Esophagus squamous epithelium (tissue), 5 donors: ENCODE measurements at places on chromosomes 6 and 20.

DNA sequence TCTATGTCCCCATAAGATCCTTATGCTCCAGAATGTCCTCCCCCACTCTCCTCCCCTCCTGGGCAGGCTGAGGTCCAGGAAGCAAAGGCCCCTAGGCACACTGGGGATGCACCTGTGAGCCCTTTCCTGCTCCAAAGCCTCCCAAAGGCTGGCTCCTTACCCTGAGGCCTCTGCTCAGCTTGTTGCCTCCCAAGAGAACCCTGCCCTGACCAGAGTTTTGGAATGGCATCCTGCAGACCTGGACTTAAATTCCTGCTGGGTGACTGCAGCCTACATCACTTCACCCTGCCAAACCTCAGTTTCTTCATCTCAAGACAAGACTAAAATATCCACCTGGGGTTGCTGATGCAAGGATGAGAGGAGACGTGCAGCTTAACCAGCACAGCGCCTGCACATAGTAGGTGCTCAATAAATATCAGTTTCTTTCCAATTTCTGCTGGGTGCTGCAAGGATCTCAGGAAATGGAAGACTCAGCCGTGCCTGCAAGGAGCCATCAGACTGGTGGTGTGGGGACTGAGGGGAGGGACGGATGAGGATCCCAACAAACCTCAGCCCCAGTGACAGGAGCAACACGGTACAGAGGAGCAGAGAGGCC is 2.1 kb upstream of the LBP start:
- no peak for DNase-seq

GRCh38 chr6:105902401-105903031 is 183.6 kb upstream of the PRDM1 start:
- no peak for DNase-seq

- DNase-seq, result no peak
These were observed 46.3 kb downstream of the MCM8 start for GRCh38 chr20:5996765-5997164.

DNA sequence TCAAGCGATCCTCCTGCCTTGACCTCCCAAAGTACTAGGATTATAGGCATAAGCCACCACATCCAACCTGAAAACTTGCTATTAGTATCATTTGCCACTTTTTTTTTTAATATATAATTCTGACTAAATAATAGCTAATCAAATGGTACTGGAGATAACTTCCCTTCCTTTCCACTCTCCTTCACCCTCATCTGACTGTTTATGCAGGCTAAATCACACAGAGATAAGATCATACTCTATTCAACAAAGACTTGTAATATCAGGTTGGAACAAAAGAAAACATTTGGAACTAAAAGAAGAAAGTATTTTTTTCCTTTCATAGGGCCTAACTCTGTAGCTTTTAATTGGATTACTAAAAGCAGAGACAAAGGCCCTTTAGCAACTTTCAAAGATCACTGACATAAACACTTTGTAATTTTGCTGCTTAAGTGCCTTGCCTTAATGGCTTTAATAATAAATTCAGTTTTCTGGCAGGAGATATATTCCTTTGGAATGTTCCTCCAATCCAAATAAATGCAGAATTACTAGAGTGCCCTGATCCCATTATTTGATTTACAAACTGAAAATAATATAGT is 198.7 kb upstream of the ASCC3 start:
- DNase-seq, result no peak

- no peak for DNase-seq
These were observed 7.3 kb downstream of the PRRC2A start for GRCh38 chr6:31627690-31628287.

DNA sequence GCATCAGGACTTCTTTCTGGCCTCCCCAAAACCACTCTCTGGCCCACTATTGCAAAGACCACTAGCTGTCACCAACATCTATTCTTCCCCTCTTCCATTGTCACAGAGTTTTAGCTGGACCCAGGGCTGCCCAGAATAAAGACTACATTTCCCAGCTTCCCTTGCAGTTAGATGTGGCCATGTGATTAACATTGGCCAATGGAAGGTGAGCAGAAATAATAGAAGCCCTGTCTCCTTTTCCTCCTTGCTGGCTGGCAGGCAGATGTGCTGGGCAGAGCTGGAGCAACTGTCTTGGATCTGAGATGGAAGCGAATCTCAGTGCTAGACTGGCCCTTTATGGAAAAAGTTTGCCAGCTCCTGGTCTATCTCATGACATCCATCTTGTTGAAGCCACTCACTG is 97.0 kb downstream of the KCNB1 start:
- no peak for DNase-seq

DNA sequence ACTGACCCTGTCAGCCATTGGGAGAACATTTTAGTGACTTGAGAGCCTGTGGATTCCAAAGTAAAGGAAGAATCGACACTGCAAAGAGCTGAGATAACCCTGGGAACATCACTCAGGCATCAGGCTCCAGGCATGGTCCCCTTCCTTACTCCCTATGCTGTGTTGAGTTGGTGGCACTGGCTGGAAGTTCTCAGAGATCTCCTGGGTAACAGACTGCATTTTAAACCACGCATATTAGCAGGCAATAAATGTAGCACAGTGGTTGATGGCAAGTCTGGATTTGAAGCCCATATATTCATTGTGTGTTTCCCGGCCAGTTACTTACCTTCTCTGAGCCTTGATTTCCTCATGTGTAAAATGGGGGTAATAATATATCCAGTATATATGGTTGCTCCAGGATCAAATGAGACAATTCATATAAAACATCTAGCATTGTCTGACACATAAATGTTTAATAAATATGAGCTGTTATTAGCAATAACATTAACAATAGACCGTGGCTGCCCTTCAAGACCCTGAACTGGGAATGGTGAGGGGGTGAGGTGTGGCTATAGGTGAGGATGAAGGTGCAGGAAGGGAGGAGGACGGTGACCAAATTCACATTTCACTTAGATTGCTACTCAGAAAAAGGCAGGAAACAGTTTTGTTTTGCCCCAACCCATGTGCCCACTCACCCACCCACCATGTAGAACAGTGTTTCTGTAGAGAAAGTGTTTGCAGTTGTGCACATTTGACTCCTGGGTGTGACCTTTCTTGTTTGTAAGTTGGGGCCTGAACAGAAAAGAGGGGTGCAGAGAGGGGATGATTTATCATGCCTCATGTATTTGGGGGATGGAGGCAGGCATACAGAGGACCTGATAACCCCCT is 2.1 kb downstream of the PLCG1 start:
- DNase-seq, result no peak

DNA sequence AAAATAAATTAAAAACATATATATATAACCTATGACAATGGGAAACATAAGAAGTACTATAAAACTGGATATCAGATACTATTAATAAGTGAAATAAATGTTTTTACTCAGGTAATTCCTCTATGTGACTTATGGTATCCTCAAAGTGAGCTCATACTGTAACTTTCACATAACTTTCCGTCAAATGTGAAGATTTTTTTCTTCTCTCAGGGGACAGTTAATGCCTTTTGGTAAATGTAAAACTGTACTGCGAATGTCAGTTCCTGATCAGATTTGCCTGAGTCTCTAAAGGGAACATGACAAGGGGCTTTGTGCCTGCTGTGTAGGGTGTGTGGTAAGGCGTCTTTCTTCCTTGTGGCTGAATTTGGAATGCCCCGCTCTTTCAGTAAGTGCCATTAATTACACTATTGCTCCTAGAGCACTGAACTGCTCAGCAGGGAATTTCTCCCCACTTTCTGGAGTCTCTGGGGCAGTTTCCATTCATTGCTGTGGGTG is 271.8 kb downstream of the PRL start:
- no peak for DNase-seq

DNA sequence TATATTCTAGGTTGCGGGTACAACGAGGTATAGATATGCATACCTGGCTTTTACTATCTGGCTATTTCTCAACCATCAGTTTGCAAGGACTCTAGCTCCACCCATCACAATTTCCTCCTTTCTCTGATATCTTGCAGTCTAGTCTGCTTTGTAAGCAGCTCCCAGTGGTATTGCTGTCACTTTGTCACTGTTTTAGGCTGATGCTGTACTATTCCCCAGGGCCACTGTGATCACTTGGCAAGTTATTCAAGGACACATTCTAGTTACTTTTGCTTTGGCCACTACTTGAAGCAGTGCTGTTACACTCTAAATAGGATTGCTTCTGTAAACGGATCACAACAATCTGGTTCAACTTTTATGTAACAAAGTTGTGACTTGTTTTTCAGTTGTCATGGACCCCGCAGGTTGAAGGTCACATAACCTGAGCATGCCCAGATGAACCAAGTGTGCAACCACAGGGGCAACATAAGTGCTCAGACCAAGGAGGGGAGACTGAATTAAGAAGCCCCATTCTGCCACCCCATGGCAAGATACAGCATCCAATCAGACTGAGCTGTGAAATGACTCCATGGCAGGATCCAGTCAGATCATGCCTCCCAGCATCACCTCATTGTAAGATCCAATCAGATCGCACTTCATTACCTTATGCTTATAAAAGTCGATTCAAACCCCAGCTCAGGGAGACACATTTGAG is 588.4 kb upstream of the CITED2 start:
- no peak for DNase-seq

- DNase-seq, result no peak
These were observed 126.5 kb upstream of the JAG1 start for GRCh38 chr20:10800288-10800687.

DNA sequence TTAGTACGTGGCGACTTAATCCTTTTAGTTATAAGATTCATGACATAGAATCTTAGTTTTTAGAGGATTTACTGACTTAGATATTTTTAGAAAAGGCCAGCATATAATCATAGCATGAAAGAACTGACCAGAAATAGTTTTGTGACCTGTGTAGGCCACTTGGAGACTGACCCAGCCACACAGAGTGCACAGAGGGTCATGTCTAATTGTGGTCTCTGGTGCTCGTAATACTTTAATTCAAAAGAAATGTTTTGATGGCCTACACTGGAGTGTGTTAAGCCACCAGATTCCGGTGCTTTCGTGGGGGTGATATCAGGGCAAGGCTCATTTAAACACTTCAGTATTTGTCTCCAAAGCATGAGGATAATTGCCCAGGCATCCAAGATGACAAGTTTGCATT is 11.4 kb downstream of the PCMTD2 start:
- no peak for DNase-seq

DNA sequence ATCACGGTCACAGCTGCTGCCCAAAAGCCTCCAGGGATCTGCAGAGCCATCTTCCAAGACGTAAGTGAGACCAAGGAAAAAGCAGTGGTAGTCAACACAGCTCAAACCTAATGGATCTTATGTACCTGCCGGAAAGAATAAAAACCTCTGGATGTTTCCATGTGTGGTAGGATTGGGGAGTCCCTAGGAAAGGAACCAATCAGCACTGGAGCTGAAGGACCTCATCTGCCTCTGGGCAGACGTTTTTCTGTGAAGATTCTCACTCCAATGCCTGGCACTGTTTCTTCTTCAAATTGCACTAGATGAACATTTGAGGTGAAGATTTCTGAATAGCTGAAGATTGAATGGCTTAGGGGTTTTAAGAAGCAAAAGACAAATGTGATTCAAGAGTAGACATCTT is at the start of gene HLA-DQB2:
HLA-DQB2 (minus strand) TSS at position 112 of the 400 bp plus-strand sequence; CDS start at position 50, 62 bp downstream.
- no peak for DNase-seq

DNA sequence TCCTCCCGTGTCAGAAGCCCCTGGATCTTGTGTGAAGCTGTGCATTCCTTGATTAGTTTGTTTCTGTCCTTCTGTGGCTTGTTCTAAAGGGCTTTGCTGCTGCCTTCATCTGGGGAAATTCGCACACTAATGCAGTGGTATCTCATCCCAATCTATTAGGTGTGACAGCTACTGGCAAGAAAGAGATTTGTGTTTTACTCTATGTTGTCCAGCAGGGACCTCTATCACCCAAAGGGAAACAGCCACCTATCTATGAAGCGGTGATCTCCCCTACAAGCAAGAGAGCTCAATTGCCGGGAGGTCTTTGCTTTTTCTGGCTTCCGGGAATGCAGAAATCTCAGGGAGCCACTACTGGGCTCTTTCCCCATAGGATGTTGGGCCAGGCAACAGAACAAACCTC is 151.8 kb downstream of the NRN1 start:
- DNase-seq, result no peak

DNA sequence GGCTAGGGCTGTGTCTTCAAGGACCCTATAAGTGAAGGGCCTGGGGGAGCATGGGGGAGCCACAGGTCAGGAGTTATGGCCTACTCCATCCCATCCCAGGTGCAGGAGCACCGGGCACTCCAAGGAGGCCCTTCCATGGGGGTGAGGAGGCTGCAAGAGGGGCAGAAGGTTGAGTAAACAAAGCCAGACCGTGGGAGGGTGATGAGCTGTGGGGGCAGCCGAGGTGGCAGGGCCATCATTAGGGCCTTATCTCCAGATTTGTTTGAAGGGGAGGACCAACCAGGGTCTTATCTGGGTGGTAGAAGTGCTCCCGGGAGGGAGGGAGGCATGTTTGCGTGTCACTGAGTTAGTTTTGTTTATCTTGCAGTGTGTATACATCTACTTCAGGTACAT is 2.1 kb upstream of the FAM83C start:
- DNase-seq, result no peak

DNA sequence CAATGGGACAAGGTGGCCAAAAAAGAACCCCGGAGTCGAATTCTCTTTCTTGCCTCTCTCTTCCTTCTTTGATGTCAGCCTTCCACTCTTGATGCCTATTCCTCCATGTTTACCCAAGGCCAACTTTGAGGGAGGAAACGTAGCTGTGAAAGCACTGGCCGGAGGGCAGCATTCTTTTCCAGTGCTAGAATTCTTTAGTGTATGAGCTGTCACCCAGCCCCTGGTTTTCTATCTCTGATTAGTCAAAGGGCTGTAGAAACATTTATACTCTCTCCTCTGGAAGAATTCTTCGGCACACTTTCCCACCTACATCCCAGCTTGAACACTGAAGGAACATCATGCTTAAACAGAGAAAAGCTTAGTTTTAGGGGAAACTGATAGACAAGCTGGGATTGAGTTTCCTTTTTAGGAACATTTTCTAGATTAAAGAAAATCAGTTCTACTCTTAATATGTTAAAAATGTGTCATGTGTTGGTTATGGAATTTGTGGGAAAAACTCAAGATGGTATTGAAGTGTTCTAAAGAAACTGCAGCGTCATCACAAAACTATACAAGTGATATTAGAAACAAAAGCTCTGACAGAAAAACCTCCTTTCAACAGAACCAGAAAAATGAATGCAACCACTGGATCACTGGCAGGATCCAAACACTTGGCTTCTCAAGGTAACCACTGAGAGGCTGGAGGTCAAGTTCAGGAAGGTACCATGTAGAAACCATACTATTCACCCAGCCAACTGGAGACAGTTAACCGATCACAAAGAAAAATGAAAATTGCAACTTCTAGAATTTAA is 20.7 kb upstream of the UTRN start:
- no peak for DNase-seq
